SK-N-SH treated with all-trans-retinoic acid at 6 μM for 48 hours (cell line): ENCODE measurements at places on chromosomes 4 and X.

DNA sequence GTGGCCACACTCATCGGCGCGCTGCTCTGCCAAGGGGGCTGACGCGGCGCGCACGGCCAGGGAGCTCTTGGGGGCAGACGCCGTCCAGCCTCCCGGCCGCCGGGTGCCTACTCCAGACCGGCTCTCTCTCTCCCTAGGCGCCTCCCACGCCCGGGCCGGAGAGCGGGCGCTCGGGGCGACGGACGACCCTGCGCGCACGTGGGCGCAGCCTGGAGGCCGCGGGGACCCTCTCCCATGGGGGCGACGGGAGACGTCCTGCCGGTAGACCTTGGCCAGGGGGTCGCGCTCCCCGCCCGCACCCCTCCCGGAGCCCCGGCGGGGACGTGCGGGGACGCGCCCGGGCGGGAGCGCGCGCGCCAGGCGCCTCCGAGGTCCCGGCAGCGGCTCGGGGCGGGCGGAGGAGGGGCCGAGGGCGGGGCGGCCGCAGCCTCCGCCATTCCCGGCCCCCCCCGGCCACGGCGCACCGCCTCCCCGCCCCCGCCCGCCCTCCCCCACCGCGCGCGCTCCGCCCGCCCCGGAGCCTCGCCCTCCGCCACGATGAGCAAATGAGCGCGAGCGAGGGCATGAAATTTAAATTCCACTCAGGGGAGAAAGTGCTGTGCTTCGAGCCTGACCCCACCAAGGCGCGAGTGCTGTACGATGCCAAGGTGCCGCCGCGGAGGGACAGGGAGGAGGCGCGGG is at the start of gene MSL3:
TSS of gene MSL3 (plus strand) at position 519 of the 681 bp plus-strand sequence. CDS start at position 546, 27 bp downstream.
- peak; percentile 45 for ATAC-seq

DNA sequence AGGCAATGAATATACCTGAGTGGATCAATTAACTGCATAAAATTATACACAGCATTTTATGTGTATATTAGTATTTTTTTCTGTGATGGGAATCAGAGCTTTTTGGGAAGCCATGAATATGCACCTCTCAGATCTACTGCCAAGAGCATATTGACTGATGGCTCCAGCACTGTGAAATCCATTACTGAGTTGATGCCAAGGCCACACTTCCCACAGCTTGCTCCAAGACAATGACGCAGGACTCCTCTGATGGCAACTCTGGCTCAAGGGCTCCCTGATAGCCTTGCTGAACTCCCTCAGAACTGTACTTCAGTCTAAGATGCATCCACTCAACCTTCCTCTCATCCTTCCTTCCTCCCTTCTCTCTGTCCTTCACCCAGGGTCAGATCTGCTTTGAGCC is 82.7 kb downstream of the OTC start:
- no peak for ATAC-seq

DNA sequence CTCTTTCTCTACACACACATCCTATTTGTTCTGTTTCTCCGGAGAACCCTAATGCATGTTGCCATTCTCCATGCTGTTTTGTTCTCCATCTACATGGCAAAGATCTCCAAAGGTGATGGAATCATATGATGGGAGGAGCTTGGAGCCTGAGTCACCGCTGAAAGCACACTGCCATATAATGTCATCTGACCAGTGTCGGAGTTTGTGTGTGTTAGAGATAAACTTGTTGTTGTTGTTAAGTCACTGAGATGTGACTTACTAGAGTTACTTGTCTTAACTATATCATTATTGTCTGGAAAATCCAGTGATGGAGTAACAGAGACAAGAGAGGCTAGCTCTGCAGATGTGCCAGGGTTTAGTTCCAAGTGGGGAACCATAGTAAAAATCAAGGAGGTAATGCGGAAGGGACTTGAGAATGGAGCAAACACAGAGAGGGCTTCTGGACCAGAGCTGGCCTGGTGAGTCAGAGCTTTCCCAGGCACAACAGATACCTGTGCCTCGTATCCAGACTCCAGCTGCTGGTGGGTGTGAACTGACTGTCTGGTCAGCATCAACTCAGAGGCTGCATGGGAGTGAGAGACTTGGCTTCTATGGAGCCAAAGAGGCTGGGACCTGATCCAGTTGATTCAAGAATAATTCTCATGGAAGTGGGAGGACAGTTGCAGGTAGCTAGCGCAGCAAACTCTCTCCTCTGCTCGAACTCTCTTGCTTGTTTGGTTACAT is 30.6 kb upstream of the CCKAR start:
- ATAC-seq, result peak; percentile 29; the same call in 1 of the 3 replicates

GRCh38 chrX:14030174-14030530 is 460 bp upstream of the GEMIN8 start:
- ATAC-seq, result peak; percentile 58

GRCh38 chr4:154743683-154744340 is at the start of gene LRAT:
TSS of gene LRAT (plus strand) at chr4:154744000. CDS start at chr4:154744327, 327 bp downstream.
- peak; percentile 39; the same call in 1 of the 3 replicates for ATAC-seq
